Activated CD4-positive, alpha-beta T cell treated with anti-CD3 and anti-CD28 coated beads, Interleukin-2, amount 50 U/mL, for 16 hours (primary cell): ENCODE measurements at places on chromosomes 12 and 14.
A peak's percentile ranks its signal among the peaks of the same experiment; 100 is the strongest.

- DNase-seq = no peak
These were observed 9.9 kb downstream of the DBX2 start for GRCh38 chr12:45040977-45041376.

- DNase-seq = peak; percentile 71
These were observed 45.6 kb upstream of the BCL2L14 start for GRCh38 chr12:12024911-12025682.

DNA sequence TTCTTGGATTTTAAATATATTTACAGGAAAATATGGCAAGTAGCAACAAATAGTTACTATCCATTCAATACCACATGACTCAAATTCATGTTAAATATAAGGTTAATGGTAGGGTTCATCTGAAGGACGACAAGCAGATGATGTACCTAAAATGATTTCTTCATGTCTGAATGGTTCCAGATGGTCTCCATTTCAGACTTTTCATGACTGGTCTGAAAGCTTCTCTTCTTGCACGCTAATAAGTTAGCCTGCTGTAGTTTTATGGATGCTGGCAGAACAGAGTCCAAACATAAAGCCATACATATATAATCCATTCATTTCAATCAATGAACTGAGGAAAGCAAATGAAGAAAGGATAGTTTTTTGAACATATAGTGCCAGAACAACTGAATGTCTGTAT is 257.0 kb upstream of the MGAT4C start:
- DNase-seq = no peak

- DNase-seq = no peak
These were observed 24.2 kb downstream of the SMUG1 start for GRCh38 chr12:54164387-54165145.

GRCh38 chr12:31903025-31903424 is 56.2 kb upstream of the RESF1 start:
- no peak for DNase-seq

GRCh38 chr14:58737511-58737910 is 99.7 kb downstream of the DACT1 start:
- DNase-seq = no peak

- DNase-seq = peak; percentile 6
These were observed 358.6 kb downstream of the DUSP6 start for GRCh38 chr12:88993651-88994050.

DNA sequence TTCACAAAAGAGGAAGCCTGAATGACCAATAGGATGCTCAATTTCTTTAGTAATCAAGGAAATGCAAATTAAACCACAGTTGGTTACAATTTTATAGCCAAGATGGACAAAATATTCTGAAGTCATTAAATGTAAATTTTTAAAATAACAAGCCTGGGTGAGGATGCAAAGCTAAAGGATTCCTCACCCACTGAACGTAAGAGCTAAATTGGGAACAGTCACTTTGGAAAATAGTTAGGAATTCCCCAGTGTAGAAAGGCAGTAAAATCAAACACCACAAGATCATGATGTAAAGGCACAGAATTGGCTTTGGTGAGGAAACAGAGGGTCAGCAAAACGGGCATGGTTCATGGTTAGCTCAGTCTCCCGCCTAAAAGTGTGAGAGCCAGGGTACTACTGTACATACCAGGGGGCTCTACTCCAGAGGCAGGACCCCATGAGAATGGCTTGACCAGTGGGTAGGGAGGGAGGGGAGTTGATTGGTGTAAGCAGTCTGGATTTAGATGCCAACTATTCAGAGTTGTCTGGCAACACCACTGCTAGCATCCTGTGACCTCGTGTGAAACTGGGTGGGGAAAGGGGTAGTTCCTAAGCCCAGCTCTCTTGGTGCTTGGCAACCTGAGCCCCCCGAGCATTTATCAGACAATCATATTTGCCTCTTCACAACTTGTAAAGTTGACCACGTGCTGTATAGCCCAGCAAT is 213.4 kb upstream of the EGLN3 start:
- DNase-seq = no peak
